ENCODE measurements at places on chromosomes 1 and 21. TPM values are rescaled to one million over a fixed set of nuclear protein-coding genes. Genes with fewer than 3 reads are reported as not detected.

Gene GJA9
- total RNA-seq = not detected

Gene PSRC1
- 5.5 TPM for total RNA-seq

Gene UBL4B
- total RNA-seq = not detected

Gene TPM3
- total RNA-seq = 668 TPM

Gene FALEC
- total RNA-seq = not detected

Gene FAM43B
- total RNA-seq = not detected

Measured in activated T-helper 1 cell treated with anti-CD3 and anti-CD28 coated beads, Interleukin-12 subunit alpha, Interleukin-12 subunit beta, Interleukin-2, Interleukin-4 antibody, amounts not matched to agents 30 ng/mL and 10 ng/mL and 1 ng/mL, durations not matched to agents 14 hours and 24 hours and 36 hours (primary cell).